Kidney (tissue), 22 donors: ENCODE measurements at places on chromosomes 2 and 18.

DNA sequence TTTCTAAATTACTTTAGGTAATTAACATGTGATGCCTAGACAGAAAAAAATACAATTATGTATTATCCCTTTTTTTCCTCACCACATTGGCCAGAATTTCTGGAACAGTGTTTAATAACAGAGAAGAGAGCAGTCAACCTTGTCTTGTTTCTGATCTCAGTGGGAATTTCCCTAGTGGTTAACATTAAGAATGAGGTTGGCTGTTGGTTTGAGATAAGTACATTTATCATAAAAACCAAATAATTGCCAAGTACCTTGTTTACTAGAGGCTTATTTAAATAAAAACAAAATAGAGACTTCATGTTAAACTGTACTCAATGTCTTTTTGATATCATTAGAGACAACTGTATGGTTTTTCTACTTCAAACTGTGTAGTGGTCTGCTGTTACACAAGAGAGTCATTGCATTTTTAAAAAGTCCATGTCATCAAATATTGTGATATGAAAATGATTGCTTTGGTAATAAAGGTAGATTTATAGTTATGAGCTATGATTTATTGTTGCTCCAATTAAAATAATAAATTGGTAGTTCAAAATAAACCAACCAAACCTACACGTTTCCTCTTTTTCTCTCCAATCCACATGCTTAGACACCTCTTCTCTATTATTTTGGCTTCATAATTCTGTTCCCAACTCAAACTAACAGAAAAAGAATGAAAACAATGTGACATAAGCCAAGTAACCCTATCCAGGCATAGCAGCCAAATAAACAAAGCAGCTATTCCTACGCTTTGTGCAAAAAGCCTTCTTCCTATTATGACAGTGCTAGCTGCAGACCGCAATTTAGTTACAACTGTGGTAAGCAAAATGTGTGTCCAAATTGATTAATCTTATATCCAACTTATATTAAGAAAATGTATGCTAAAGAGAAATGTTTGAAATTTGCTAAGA is 20.9 kb upstream of the TANK start:
- DNase-seq, result no peak

GRCh38 chr2:231244382-231245248 is 46.2 kb downstream of the ARMC9 start:
- DNase-seq, result peak; percentile 11

- DNase-seq, result peak; percentile 67
Measured at GRCh38 chr2:3189076-3189591, 188.5 kb downstream of the EIPR1 start.

GRCh38 chr2:215505044-215505786 is 69.3 kb upstream of the FN1 start:
- no peak for DNase-seq

DNA sequence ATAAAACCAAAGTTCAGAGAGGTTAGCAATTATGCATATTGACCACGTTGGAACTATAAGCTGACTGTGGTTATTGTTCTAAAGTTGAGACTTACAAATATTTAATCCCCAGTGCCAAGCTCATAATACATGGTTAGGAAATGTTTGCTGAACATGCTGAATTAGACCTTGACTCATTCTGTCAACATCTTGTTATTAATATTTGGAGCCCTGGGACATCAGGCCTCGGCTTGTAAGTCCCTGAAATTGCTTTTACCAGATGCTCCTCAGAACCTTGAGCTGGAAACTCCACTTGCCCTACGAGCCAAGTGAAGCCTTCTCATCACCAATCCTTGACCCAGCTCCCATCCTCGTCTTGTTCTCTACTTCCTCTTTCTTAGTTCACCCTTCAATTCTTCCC is 21.2 kb downstream of the DYNAP start:
- DNase-seq, result no peak

DNA sequence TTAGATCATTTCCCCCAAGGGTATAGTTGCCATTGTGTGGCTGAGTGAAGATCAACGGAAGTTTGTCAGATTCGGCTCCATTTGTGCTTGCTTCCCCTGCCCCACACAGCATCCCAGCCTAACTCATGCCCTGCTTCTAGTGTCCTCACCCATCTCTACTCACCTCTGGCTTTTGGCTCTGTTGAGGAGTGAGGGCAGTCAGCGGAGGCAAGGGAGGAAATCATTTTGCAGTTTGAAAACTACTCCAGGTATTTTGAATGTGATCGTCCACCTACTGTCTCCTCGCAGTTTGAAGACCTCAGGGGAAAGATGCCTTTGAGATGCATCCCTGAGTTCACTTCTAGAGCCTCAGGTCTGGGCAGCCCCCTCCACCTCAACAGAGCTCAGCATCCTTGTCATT is 116.3 kb downstream of the FEZ2 start:
- no peak for DNase-seq

- no peak for DNase-seq
Measured at GRCh38 chr2:49598231-49598630, 443.9 kb upstream of the FSHR start.

DNA sequence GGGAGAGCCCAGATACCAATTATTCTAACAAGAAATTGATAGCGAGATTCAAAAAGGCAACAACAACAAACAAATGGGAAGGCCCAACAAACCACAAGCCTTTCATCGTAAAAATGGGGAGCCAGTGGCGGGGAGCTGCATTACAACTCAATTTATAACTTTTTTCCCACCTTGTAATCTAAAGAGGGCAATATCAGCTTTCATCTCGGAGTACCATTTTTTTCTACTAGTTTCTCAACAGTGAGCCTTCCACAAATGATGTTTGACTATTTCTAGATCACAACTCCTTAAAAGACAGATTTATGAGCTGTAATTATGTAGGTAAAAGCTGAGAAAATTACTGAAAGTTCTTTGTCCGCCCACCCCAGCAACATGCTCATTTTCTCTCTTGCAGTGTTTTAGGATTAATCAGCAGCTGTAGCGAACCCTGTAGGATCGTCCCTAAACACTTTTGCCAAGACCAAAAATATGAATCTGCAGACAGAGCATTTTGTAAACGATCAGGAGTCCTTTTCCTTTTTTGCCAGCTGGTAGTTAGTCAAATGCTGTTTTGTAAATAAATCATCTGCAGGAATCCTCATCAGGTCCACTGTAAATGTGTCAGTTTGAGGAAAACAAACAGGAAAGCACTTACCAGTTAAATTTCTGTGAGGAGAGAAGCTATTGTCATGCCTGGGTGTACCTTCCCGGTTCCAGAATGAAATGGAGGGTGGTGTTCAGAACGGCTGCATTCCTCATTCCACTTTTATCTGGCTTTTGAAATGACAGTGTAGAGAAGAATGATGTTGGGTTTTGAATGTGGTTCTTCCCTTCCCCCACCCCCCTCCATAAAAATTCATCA is 53.2 kb downstream of the EEF1B2 start:
- no peak for DNase-seq

DNA sequence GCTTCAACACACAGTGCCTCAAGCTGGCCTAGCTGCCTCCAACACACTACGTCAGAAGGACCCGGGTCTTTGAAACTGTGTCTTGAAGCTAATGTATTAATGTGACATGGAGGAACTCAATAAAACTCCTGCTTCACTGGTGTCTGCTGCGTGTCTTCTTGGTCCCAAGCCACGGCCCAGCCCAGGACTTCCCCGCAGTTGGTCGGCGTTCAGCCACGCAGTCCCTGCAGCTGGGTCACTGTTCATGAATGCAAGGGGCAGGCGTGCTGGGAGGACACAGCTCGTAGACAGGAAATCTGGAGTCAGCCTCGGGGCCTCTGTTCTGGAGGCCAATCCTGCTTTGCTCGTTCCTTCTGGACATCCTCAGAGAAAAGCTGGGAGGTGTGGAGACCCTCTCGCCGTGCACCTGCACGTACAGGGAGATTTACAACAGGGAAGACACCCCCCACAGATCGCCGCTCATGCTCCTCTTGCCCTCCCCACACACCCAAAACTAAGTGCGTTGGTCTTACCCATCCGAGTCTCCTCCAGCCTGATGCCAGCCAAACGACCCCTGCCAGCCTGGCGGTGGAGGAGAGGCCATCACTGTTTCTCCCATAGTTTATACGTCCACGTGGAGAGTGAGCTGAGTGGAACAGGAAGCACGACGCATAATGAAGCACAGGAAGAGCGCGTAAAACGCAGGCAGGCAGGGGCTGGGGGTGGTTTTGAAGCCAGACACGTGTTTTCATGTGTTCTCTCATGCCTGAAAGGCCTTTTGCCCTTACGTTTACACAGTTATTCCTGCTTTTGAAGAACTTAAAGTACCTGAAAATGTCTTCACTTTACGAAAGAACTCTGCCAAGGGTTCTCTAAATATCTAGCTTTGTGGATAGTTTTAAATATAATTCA is 39.7 kb downstream of the ADI1 start:
- DNase-seq, result no peak

DNA sequence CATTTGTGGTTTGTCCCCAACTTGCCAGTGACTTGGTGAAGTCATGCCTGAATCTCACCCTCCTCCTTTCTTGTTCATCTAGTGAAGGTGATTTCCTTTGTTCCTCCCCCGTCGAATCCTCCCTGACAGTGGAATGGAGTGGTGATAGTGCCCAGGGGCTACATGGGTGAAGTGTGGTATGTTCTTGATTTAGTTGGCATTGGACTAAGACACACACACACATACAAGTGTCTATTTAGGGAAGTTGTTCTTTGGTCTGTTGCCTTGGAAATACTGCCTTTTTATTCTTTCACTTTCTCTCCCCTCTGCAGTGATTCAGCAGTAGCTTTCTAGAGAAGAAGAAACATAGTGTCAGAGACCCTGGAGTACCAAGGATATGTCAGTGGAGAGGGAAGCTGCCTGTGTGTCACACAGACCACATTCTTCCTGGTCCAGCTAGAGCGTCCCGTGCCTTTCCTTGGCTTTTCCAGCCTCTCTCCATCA is 10.9 kb downstream of the INPP4A start:
- no peak for DNase-seq

- DNase-seq, result peak; percentile 53
Measured at GRCh38 chr2:10028407-10028987, 14.9 kb upstream of the KLF11 start.

GRCh38 chr18:63539904-63540510 is 2.2 kb upstream of the SERPINB12 start:
- peak; percentile 58 for DNase-seq

GRCh38 chr18:50475538-50476193 is 84.2 kb upstream of the MAPK4 start:
- no peak for DNase-seq

GRCh38 chr18:64185987-64186386 is 37.1 kb upstream of the LINC00305 start:
- DNase-seq, result no peak

DNA sequence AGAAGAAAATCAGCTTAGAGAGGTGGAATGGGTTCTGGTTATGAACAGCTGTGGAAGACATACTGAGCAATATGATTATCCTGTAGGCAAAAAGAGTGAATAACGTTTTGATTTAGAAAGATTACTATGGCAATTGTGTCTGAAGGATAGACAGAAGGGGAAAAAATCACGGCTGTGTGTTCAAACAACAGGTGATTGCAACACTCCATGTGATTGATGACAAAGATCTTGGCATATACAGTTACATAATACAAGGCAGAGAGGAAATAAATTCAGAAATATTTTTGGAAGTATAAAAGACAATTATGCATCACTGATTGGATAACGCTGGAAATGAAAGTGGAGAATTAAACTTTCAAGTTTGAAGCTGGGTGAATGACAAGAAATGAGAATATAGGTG is 58.5 kb upstream of the KCNJ3 start:
- DNase-seq, result no peak

DNA sequence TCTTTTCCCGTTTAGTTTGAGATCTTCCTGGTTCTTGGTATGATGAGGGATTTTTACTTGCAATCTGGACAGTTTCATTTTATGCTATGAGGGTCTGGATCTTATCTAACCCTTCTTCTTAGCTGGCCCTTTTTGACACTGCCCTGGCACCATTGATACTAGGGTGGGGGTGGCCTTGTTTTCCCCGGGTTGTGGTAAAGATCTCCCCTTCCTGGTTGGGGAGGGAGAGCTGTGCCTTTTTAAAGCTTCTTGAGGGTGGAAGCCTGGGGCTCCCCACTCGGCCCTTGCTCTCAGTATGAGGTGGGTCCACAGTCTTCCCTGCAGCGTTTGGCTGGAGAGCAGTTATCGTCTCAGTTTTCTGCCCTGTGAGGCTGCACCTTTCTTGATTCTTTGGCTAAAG is 66.1 kb downstream of the ASB1 start:
- DNase-seq, result no peak
